Hindlimb muscle (tissue), 1 donor: ENCODE measurements at places on chromosomes 3 and 15. TPM values are rescaled to one million over a fixed set of nuclear protein-coding genes. Genes with fewer than 3 reads are reported as not detected.

GSK3B gene
- 28.4 TPM for polyA plus RNA-seq

CFAP91 gene
- 1.1 TPM for polyA plus RNA-seq

EPHB3 gene
- polyA plus RNA-seq: 42.4 TPM

SPTBN5 gene
- 5.2 TPM for polyA plus RNA-seq

GPR171 gene
- not detected for polyA plus RNA-seq

CHDH gene
- polyA plus RNA-seq: 0.97 TPM

WDR93 gene
- polyA plus RNA-seq: 0.14 TPM

CHCHD4 gene
- 14.4 TPM for polyA plus RNA-seq

GABRA5 gene
- not detected for polyA plus RNA-seq
